ENCODE measurements at places on chromosomes 12 and 14.

GRCh38 chr12:103279444-103279843, 216.3 kb downstream of the C12orf42 start:
- no peak for DNase-seq

DNA sequence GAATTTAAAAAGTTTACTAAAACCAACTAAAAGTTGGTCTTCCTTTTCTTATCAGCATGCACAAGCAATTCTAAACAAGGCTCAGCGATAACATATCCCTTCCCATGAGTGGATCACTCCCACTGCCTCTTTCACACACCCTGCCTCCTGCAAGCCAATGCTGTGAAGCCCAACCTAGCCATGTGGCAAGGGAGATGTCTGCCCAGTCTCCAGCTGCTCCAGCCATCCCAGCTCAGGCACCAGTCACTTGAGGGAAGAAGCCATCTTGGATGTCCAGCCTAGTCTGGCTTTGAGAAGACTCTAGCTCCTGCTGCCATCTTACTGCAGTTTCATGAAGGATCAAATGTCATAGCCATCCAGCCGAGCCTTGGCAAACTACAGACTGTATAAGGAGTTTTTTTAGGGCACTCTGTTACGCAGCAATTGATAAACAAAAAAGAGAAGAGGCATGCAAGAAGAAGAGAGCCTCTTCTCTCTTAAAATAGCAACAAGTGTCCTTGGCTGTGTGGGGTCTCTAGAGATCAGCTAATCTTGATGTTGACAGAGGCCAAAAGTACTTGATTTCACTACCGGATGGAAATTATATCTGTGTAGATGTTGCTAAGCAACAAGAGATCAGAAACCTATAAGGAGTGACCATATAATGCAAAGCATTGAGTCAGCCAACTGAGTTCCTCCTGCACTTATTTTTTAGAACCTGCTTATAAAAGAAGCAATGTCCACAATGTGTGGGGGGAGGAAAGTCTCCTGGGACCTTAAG, 108.9 kb downstream of the PTCSC3 start:
- no peak for DNase-seq

DNA sequence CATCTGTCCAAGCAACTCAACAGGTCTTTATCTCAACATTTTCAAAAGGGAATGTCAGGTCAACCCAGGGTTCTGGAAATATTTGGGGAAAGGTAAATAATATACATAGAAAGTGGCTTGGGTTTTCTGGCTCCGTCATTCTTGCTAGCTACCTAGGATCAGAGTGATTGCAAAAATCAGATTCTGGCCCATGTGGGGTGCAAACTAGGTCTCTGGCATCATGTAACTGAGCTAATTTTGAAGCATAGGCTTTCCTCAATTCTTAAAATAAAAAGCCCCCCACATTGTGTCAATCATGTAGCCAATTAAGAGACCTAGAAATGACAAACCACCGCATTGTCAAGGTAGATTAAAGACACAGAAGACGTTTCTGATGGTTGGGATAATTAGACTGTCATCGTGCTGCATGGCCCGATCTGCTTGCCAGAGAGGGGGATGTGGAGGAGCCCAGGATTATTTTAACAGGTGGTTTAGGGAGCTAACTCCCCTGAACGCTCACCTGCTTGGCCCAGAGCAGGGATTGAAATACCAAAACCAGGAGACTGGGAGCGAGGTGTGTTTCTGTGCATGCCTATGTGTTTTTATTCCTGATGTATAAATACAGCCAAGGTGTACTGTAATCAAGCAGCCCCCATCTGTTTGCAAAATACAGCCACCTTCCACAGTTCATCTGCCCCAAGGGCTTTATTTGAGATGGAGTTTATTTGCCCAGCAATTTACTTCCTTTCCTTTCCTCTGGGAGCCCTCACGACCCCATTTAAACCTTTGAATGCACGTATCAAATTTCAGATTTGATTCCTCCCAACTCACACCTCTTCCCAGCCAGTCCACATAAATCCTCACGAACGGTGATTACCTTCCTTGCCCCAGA, 189.5 kb downstream of the TTC8 start:
- no peak for DNase-seq

DNA sequence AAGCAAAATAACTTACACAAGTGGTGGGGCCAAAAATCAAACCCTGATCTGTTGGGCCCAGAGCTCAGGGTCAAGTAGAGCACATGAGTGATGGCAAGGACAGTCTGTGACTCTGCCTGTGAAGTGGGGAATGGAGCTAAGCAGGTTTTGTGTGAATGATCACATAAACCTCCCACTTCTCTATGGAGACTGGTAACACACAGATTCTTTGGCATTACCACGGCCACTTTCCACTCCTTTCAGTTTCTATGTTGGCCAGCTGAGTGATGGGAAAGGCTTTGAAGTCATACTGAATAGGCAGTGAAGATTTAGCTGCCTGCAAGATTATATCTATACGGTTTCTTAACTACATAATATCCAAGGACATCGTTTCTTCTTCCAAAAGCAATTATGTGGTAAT, 97.9 kb downstream of the ARMH4 start:
- no peak for DNase-seq

GRCh38 chr14:90409209-90409730, 12.4 kb downstream of the CALM1 start:
- no peak for DNase-seq

- no peak for DNase-seq
Measured at GRCh38 chr14:85380881-85381280, 149.1 kb upstream of the FLRT2 start.

DNA sequence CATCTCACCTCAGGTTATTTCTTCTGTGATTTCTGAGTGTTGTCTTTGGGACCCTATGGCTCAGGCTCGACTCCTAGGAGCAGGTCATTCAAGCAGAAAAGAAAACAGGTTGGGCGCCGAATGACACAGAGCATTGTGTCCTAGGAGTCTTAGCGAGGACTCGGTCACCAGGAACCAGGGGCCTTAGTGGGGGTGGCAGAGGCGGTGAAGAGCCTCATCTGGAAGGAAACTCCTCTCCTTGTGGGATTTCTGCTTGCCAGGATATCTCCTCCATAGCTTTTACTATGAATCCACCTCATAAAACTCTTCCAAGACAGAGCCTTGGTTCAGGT, 630 bp downstream of the PLEKHH1 start:
- DNase-seq = no peak

DNA sequence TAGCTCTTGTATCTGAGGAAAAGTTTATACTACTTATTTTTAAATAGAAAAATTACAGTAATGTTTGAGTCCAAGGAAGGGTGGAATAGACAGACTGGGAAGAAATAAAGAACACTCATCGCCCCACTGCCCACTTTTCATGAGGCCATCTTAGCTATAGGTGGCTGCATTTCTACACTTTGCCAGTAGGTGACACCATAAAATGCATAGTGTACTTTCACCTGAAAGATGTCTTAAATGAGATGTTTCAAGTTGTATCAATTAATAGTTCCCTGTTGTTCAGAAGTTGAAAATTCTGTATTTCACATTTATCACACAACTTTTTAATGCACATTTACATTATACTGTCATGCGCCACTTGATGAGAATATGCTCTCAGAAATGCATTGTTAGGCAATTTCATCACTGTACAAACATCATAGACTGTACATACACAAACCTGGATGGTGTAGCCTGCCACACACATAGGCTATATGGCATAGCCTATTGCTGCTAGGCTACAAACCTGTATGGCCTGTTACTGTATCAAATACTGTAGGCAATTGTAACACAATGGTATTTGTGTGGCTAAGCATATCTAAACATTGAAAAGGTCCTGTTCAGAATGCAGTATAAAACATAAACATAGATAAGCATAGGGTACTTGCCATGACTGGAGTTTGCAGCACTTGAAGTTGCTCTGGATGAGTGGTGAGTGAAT, 27.6 kb downstream of the PMCH start:
- DNase-seq = no peak

- DNase-seq = no peak
Measured at GRCh38 chr12:7884689-7885088, 12.0 kb upstream of the SLC2A14 start.

GRCh38 chr14:50770586-50770985, 60.4 kb downstream of the NIN start:
- DNase-seq = no peak

DNA sequence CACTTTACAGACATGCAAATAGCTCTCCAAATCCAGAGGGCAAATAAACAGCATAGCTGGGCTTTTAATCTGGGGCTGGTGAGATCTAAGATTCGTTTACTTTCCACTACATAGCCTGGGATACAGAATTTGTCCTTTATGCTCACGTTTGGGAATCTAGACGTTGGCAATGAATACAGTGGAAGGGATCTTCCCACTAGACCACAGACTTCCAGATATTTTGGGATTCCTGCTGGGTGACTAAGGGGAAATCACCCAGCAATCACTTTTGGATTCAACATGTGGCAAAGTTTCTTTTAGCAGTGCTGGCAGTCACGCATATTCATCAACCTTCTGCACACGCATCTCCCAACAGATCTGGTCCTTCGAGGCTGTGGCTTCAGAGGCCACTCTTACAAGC, 23.5 kb downstream of the APPL2 start:
- DNase-seq = no peak

GRCh38 chr14:97543816-97544215, 746.6 kb downstream of the VRK1 start:
- DNase-seq = no peak

- DNase-seq = no peak
Measured at GRCh38 chr12:124057691-124058090, 84.7 kb downstream of the ZNF664 start.

DNA sequence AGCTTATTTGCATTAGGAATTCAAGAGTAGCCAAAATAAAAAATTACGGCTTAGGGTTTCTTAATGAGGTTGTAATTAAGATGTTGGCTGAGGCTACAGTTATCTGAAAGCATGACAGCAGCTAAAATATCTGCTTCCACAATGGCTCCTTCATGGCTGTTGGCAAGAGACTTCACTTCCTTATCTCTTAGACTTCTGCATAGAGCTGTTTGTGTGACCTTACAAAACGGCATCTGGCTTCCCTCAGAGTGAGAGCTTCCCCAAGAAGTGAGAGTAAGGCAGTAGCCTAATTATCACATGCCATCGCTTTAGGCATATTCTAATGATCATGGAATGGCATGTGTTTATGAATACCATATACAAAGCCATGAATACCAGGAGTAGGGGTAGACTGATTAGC, 57.6 kb downstream of the CCDC59 start:
- no peak for DNase-seq

DNA sequence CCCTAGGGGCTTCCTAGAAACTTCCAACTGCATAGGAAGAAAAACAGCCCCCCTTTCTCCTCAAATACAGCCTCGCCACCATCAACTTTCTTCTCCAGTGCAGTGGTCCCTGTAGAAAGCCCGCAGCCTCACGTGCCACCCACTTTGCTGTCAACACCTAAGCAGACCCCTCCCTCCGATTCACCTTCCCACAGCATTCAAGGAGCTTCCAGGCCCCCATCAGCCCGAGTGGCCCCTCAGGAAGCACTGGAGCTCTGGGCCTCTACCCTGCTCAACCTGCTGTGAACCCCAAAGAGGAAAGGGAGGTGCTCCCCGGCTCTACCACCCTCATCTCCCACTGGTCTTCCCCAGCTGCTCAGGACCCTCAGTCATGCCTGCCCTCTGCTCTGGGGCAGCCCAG, 55.0 kb downstream of the RNF34 start:
- DNase-seq = no peak

DNA sequence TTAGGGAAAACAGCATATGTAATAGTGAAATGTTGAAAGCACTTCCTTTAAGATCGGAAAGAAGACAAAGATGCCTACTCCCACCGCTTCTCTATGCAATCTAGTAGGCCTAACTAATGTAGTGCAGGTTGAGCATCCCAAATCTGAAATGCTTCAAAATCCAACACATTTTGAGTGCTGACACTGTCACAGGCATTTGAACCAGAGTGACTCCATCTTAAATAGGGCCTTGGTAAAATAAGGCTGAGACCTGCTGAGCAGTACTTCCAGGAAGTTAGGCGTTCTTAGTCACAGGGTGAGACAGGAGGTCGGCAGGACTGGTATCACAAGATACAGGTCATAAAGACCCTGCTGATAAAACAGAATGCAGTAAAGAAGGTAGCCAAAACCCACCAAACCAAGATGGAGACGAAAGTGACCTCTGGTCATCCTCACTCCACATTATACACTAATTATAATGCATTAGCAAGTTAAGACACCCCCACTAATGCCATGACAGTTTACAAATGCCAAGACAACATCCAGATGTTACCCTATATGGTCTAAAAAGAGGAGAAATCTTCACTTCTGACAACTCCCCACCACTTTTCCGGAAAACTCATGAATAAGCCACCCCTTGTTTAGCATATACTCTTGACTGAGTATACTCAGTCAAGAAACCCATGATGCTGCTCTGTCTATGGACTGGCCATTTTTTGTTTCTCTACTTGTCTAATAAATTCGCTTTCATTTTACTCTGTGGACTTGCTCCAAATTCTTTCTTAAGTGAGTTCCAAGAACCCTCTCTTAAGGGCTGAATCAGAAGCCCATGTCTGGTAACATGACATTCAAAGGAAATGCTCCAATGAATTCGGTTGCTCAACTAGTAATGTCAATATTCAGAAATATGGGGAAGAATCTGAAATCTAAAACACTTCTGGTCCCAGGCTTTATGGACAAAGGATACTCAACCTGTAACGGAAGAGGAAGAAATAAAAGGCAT, 47.1 kb upstream of the MTERF2 start:
- no peak for DNase-seq

GRCh38 chr12:113381220-113381619, 22.5 kb downstream of the SDS start:
- DNase-seq = no peak

DNA sequence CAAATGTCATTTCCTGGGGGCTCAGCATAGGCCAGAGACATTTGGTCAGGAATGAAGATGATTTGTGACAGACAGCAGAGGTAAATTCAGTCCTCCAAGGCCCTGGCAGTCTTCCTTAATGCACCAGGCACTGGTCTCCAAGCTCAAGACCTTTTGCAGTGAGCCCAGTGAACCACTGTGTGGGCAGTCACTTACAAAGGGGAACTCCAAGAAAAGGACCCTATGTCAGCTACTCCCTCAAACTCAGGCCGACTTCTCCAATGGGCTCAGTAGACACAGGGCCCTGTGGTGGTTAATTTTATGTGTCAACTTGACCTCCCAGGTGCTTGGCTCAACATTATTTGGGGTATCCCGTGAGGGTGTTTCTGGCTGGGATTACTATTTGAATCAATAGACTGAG, 29.3 kb upstream of the PLEK2 start:
- no peak for DNase-seq

GRCh38 chr12:90978117-90978770, 23.3 kb upstream of the CCER1 start:
- no peak for DNase-seq

GRCh38 chr14:92645841-92646478, 102.5 kb downstream of the LGMN start:
- no peak for DNase-seq
